GM23248 (cell line): ENCODE measurements at places on chromosomes 11 and 22. TPM values are rescaled to one million over a fixed set of nuclear protein-coding genes. Genes with fewer than 3 reads are reported as not detected.

DNA sequence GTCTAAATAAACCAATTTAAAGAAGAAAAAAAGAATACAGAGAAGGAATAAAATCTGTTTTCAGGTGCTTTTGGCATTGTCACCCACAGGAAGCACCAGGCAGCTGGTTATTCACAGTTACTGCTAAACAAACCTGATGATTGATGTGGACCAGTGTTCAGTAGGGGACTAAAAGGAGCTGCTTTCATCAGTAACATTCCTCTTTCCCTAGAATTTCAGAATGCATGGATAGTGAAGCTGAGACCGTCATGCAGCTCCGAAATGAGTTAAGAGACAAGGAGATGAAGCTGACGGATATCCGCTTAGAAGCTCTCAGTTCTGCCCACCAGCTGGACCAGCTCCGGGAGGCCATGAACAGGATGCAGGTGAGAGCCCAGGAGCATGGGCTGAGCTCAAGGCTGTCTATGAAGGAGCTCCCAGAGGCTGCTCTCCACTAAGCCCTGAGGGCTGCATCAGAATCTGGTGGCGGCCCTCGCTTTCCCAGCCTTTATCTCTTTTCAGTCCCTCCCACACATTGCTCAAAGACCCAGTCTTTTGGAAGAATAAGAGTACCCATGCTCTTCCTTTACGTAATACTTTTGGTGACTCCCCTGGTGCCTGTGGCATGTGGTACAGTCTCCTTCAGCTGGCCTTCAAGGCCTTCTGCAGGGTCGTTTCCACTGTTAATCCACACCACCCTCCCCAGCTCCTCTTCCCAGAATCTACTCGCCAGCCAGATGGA, 69.5 kb downstream of the DBX1 start:
- DNase-seq, result no peak

DNA sequence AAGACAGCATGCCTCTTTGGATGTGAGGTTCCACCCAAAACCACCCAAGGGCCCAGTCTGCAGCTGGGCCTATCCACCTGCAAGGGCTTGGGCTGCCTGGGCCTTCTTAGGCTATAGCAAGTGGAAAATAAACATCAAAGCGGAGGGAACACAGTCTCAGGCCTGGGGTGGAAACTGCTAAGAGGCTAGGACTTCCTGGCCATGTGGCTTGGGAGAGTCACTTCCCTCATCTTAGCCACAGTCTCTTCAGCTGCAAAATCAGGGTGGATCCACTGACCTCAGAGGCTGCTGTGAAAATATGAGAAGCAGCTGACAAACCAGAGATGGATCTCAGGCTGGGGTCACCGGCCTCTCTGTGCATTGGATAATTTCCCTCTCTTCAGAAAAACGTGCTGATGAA, 30.6 kb upstream of the TFIP11 start:
- no peak for DNase-seq

DNA sequence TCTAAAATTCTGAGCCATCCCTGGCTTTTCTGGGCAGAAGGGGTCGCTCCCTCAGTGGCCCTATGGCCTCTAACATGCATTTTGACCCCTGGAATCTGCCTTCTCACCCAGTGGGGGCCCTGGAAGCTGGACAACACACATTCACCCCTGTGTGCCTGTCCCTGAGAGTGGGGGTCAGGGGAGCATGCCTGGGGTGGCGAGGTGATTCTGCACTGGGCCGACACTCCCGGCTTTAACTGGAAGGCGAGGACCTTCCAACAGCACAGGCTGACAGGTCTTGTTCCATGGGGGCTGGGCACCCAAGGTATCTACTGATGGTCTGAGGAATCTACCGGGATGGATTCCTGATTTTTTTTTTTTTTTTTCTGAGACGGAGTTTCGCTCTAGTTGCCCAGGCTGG, 10.7 kb downstream of the PPM1F start:
- no peak for DNase-seq

DNA sequence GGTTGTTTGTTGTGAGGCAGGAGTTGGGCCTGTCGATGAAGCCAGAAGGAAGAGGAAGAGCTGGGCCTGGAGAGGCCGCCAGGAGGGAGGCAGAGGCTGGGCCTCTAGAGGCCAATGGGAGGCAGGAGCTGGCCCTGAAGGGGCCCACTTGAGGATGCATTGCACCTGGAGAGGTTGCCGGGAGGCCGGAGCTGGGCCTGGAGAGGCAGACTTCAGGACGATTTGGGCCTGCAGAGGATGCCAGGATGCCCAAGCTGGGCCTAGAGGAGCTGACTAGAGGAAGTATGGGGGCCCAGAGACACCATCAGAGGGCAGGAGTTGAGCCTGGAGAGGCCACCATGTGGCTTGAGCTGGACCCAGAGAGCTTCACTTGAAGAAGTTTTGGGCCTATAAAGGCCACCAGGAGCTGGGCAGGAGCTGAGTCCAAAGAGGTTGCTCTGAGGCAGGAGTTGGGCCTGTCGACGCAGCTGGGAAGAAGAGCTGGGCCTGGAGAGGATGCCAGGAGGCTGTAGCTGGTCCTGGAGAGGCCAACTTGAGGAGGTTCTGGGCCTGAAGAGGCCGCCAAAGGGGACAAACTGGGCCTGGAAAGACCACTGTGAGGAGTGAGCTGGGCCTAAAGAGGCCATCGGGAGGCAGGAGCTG, 39.0 kb downstream of the OR4C45 start:
- no peak for DNase-seq

DNA sequence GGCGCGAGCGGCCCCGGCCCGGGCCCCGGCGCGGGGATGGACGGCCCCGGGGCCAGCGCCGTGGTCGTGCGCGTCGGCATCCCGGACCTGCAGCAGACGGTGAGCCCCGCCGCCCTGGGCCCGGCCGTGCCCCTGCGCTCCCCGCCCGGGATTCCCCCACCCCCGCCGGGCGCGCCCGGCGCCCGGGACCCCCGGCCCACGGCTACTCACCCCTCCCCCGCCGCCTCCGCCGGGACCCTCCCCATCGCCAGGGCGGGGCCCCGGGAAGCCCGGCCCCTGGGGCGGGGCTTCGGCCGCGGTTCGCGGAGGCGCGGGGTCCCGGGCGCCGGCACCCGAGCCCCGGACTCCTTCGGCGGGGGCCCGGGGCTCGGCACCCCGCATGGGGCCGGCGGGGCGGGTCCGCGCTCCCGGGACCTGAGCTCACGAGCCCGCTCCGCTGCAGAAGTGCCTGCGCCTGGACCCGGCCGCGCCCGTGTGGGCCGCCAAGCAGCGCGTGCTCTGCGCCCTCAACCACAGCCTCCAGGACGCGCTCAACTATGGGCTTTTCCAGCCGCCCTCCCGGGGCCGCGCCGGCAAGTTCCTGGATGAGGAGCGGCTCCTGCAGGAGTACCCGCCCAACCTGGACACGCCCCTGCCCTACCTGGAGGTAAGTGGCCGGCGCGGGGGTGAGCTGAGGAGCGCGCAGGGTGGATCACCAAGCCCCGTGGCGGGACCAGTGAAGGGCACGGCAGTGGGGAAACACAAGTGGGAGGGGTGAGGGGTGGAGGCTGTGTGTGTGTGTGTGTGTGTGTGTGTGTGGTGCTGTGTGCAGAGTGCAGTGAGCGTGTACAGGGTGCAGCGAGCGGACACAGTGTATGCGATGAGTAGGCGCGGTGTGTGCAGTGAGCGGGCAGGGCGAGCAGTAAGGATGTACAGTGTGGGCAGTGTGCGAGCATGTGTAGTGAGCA, 2.3 kb downstream of the SHANK3 start:
- peak; percentile 44 for DNase-seq

- no peak for DNase-seq
Observed at GRCh38 chr22:30308093-30308492, 18.6 kb downstream of the TBC1D10A start.

DNA sequence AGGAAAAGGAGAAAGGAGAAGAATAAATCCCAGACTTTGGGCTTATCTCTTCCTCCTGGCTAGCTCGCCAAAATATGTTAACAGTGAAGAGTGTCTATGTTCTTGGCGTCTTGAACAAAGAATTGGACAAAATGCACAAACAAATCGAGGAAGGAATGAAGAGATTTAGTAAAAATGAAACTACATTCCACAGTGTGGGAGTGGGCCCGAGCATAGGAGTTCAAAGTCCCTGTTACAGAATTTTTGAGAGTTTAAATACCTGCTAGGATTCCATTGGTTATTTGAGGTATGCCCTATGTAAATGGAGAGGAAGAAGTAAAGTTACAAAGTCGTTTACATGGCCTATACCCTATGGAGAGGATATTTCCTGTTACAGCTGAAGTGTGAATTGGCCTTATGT, 525.1 kb upstream of the CNTN5 start:
- no peak for DNase-seq

- no peak for DNase-seq
Observed at GRCh38 chr22:23655891-23656475, 23.9 kb upstream of the DRICH1 start.

GRCh38 chr11:118001494-118001971, 15.3 kb downstream of the IL10RA start:
- no peak for DNase-seq

DNA sequence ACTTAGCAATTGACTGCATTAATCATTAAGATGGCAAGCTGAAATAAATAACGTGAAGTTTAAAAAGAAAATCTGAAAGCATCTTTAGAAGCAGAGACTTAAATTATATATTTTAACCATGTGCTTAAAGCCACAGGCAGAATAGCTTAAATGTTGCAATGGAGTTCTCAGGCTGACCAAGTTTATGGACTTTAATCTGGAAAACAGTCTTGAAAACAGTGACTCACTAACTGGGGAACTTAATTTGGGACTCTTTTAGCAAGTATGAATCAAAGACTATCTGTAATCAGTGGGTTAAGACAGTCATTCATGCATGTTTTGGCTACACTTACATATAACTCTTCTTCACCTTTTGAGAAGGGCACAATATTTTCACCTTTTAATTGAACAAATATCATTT, 12.6 kb upstream of the GLYATL1 start:
- DNase-seq, result peak; percentile 76

- DNase-seq, result no peak
Observed at GRCh38 chr11:73287400-73288101, 15.4 kb downstream of the P2RY6 start.

- no peak for DNase-seq
Observed at GRCh38 chr22:20793748-20794649, 20.1 kb downstream of the SERPIND1 start.

DNA sequence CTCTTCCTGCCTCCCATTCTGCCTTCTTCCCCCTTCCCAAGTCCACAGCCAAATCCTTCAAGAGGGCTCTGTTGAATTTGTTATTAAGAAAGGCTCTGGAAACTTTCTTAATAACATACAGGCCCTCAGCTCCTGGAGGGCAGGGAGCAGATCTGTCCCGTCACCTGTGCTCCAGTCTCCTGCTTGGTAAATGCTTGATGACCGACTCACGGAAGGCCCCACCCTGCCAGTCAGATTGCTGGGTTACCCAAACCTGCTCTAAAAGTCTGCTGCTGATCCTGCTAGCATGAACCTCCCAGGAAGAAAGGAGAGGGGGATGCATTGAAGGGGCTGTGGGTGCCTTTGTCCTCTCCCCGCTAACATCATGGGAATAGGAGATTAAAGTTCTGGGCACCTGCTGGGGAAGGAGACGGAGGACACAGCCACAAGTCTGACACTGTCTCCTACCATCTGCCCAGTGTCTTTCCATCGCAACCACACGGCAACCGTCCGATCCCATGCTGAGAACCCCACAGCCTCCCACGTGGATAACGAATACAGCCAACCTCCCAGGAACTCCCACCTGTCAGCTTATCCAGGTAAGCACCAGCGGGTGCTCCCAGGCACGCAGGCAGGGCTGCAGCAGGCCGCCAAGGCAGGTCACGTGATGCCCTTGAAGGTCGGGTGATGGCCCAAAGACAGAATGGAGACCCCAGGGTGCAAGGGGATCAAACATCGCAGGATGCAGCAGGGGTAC, 22.5 kb downstream of the CD5 start:
- no peak for DNase-seq

DNA sequence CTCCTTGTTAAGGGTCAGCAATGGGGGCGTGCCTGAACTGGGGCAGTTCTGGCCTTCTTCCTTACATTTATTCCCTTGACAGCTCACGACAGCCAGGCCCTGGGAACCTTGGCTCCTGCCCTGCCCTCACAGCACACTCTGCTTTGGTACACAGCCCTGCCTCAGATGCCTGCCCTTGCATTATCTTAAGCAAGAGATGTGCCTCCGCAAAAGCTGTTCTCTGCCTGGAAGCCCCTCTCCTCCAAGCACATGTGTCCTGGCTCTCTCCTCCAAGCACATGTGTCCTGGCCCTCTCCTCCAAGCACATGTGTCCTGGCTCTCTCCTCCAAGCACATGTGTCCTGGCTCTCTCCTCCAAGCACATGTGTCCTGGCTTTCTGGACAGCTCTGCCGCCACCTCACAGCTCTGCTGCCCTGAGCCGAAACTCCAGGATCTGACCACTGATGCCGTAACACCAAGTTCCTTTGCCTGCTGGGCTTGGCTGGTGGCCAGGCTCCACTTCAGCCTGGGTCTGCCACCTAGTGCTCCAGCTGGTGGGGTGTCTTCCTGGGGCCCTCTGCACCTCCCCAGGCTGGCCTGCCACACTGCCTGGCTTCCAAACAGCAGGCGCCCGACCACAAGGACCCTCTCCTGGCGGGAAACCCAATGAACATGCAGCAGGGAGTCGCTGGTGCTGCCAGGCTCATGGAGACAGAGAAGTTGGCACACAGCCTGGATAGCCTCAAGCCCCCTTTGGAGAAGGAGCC, 53.0 kb downstream of the SCUBE1 start:
- peak; percentile 54 for DNase-seq

GRCh38 chr11:2521081-2521732, 76.4 kb downstream of the KCNQ1 start:
- DNase-seq, result no peak

- no peak for DNase-seq
Observed at GRCh38 chr22:30216710-30217109, 29.8 kb downstream of the LIF start.

DNA sequence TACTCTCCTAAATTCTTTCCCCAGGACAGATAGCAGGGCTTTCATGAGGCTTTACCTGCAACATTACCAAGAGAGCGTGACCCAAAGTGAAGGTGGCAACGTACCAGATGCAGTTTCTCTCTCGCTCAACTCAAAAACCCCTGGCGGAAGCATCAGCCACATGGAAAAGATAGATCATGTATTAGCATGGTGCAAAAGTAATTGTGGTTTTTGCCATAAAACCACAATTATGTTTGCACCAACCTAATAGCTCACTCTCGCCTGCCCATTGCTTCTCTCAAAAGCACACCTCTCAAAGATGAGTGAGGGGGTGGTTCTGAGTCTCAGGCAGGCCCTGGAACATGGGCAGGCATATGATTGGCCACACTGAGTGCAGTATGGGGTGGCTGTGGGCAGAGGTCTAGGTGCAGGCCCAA, 7.0 kb downstream of the MS4A6A start:
- no peak for DNase-seq

DNA sequence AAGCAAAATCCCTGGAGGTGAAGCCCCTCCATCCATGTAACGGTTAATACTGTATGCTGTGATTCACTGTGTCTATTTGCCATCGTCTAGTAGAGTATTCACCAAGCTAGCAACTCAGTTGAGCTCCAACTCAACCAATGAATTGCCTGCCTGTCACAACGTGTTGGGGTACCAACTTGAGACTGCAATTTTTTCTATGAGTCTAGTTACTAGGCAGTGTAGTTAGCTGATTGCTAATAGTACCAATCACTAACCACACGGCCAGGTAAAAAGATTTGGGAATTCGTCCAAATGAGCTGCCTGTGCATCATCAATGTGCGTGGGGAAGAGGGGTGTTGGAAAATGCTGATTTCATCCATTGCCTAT, 1.0 kb upstream of the BTG4 start:
- DNase-seq, result no peak

- peak; percentile 96 for DNase-seq
Observed at GRCh38 chr11:14980854-14981253, 8.7 kb upstream of the CALCA start.

The MFNG gene
- total RNA-seq, result not detected in 2 replicates

The FJX1 gene
- 30.9 and 37.0 TPM in 2 replicates for total RNA-seq

The FAM180B gene
- not detected in 2 replicates for total RNA-seq

The SLC22A8 gene
- total RNA-seq, result not detected in 2 replicates

The RIC3 gene
- total RNA-seq, result not detected in 2 replicates

The GPHA2 gene
- total RNA-seq, result not detected in 2 replicates

The SLC35F2 gene
- 11.5 and 12.9 TPM in 2 replicates for total RNA-seq
